ENCODE measurements at places on chromosomes 3 and 15.

DNA sequence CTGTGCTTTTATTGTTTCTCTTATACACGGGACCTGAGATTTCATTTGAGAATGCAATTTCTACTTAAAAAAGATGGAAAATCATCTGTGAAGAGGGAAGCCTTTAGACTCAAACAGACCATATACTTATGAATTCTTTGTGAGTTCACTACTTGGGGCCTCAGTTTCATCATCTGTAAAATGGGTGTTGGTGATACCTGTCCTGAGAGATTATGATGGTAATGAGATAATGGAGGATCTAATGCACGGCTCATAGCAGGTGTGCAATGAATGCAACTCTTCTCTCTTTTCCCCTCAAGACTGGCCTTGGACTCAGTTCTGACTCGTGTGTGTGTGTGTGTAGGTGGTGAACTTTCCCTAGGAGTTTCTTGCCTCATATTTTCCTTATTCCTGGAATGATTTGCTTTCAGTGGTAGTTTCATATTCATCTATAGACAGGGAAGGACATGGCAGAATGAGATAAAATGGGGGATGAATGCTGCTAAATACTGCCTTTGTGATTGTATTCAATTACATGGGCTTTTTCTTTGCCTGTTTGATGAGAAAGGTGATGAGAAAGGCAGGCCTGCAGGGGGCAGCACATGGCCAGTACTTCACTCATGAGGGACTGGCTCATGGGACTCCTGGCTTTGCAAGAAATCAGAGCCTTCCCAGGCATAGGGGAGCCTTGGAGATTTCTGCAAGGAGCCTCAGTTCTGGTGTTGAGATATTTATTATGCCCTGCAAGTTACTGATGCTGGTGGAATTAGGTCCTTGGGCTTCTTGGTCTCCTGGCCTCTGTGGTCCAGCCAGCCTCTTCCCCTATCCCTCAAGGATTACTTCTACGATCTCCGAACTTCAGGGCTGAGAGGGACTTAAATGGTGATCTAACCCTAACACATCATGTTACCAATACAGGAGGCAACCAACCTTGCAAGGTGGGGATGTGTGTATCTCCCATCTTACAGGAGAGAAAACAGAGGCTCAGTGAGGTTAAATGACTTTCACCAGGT lies 70.7 kb downstream of the RPLP1 start:
- no peak for DNase-seq

GRCh38 chr15:68580026-68580882 lies 1.5 kb downstream of the CORO2B start:
- no peak for DNase-seq

DNA sequence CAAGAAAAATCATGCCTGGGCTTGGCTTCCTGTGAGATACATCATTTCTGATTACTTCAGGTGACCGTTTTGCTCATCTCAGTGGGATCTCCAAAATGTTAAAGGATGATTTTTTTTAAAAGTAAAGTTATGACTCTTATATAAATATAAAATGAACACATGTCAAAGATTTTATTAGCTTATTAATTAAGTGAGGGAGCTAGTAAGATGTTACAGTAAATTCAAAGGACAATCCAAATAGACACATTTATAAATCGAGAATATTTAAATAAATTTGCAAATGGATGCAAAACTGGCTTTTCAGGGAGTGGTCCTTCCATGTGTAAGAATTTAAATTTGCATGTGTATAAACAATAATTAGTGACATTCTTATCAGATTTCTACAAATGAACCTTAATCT lies 87.0 kb downstream of the IQCH start:
- no peak for DNase-seq

DNA sequence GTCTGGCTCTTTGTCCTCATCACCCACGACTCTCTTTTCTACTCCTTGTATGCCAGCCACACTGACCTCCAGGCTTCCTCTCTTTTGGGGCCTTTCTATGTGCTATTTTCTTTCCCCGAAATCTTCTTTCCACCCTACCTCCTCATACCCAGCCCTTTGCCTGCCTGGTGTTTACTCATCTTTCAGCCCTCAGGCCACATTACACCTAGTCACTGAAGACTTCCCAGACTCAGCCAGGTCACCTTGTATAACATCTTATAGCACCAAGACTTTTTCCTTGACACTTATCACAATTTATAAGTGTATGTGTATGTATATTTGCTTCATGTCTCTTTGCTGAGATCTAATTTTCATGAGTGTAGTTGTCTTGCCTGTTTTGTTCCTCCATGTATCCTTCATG lies 396.4 kb downstream of the NLGN1 start:
- no peak for DNase-seq

GRCh38 chr3:197753263-197753662 lies 3.6 kb downstream of the FYTTD1 start:
- DNase-seq, result no peak

GRCh38 chr3:117567382-117567781 lies 857.8 kb downstream of the TUSC7 start:
- DNase-seq, result no peak
